Activated T-helper 17 cell treated with anti-CD3 and anti-CD28 coated beads, Interleukin-2, amount 50 U/mL, for 72 hours (primary cell): ENCODE measurements at places on chromosomes 6 and 20. TPM values are rescaled to one million over a fixed set of nuclear protein-coding genes. Genes with fewer than 3 reads are reported as not detected.

B3GAT2 gene
- not detected for total RNA-seq

POPDC3 gene
- total RNA-seq, result not detected

PRL gene
- not detected for total RNA-seq

TMEM14B gene
- 90.4 TPM for total RNA-seq

GRCh38 chr6:140854318-140854717, 1278.4 kb upstream of the GJE1 start:
- ATAC-seq, result no peak

RAET1L gene
- not detected for total RNA-seq

GRCh38 chr20:23087587-23088251, 1.6 kb upstream of the CD93 start:
- ATAC-seq, result no peak

CST5 gene
- not detected for total RNA-seq

MAS1 gene
- total RNA-seq, result not detected

DNA sequence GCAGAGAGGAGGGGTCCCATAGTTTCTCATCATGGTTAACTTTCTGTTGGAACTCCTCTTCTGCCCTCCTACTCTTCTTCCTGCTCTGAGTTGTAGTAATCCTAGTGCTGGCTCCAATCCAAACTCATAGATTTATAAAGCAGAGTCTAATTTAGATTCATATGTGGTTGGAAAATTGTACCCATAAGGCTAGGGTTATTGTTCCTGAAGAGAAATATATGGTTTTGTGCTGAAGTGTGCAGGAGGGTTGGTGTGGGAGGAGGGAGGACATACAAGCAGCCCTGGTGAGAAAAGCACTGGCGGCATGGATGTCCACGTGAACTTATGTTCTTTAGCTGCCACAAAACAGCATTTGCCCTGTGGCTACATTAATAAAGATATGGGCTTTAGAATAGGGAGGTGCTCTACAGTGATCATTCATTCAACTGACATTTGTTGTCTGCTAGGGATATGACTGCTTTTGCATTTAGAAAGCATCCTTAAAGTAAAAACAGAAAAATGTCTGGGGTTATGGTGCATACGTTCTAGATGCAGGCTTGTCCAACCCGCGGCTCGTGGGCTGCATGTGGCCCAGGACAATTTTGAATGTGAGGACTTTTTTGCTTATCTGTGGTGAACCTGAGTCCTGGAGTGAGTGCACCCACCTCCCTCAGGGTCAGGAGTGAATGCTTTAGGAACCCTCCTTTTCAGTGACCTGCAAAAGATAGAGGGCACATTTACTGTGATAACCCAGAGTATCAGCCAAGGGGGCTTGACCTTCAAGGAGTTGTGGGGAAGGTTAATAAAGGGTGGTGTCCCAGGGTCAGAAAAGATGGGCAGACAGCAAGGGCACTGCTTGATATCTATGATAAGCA, 4.1 kb downstream of the HLA-A start:
- ATAC-seq, result no peak

DNA sequence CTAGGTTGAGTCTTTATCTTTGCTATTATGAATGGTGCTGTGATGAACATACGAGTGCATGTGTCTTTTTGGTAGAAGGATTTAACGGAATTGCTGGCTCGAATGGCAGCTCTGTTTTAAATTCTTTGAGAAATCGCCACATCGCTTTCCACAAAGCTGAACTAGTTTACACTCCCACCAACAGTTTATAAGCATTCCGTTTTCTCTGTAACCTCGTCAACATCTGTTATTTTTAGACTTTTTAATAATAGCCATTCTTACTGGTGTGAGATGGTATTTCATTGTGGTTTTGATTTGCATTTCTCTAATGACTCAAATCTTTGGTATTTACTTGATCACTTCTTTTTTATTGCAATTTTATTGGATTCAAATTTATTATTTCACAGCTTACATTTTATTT, 117.4 kb upstream of the HDGFL1 start:
- ATAC-seq, result no peak
